ENCODE measurements at places on chromosomes 3 and 15.

DNA sequence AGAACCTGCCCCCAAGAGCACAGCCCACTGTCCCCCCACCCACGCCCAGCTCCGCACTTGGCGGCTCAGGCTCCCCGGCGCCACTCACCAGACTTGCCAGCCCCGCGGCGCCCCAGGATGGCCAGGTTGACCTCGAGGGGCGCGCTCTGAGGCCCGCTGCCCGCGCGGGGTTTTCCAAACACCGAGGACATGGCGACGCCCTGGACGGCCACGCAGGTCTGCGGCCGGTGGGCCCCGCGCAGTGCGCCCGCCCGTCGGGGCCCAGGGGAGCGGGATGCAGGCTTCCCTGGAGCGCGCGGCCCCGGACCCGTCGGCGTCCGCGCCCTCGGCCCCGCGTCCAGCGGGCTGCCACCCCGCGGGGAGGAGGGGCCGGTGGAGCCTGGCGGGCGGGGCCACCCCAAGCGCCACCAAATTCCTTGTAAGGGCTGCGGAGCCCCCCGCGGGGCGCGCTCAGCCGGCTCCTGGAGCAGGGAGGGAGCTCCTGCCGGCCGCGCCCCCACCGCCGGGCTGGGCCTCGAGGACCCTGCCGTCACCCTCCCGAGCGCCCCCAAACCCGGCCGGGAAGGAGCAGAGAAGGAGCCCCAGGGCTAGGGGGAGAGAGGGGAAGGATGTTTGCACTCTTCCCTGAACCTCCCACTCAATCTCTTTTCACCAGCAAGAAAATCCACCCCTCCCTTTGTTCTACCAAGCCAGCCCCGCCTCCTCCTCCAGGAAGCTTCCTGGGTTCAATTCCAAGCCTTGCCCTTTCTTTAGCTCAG, at the start of gene RASL12:
Gene RASL12 (minus strand): TSS at position 347 of the 758 bp plus-strand sequence. CDS start 156 bp downstream, at position 191.
- DNase-seq, result no peak

GRCh38 chr3:8724108-8724752, 9.4 kb upstream of the CAV3 start:
- no peak for DNase-seq

- no peak for DNase-seq
Observed at GRCh38 chr15:57923750-57924149, 141.8 kb downstream of the ALDH1A2 start.

DNA sequence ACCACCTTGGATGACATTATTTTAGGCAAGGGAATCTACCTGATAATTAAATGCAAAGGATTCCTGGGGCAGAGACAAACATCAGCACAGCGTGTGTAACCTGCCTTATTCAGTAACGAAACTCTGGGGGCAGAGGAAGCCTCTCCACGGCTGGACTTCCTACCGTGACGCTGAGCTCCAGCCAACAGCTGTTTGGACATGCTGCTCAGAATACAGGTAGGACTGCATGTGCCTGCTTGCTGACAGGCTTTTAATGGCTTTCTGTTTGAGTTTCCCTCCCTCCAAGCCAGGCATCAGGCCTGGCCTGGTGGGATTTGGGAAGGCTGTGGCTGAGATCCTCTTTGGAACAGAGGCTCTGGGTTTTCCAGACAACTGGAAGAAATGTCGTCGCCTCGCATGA, 150.6 kb downstream of the ADAMTS17 start:
- DNase-seq, result no peak

DNA sequence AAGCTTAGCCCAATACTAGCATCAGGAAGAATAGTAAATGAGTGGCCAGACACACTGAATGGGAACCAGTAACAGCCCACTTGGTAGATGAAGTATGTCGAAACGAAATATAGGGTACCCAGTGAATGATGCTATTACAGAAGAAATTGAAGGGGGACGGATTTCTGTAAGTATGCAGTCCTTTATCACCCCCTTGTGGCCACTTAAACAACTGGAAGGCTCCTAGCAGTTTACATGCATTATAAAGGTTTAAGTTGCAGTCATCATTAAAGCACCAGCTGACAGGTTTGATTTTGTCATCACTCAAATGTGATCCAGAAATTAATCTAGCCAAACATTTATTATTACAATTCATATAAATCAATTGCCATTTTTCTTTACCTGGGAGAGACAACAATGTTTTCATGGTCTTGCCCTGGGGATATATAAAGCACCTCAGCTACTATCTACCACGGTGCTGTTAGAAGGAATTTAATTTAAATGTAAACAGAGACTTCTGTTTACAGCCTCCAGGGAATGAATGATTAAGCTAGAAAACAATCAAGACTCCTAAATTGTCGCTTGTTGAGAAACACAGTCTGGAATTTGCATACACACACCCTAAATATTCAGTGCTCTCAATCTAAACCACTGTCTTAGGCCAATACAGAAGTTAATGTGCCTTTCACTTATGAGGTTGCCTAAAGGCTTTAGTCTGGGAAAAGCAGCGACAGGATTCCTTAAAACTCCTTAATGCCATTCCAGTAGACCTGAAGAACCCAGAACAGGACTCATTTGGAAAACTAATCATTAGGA, 7.8 kb downstream of the EIF1B start:
- peak; percentile 42 for DNase-seq

- no peak for DNase-seq
Observed at GRCh38 chr15:90046911-90047392, 45.8 kb downstream of the ZNF710 start.

Data from NT2/D1 (cell line).